ENCODE measurements at places on chromosomes 6 and 20.

GRCh38 chr6:65816991-65817390 is 110.0 kb upstream of the EYS start:
- no peak for DNase-seq

DNA sequence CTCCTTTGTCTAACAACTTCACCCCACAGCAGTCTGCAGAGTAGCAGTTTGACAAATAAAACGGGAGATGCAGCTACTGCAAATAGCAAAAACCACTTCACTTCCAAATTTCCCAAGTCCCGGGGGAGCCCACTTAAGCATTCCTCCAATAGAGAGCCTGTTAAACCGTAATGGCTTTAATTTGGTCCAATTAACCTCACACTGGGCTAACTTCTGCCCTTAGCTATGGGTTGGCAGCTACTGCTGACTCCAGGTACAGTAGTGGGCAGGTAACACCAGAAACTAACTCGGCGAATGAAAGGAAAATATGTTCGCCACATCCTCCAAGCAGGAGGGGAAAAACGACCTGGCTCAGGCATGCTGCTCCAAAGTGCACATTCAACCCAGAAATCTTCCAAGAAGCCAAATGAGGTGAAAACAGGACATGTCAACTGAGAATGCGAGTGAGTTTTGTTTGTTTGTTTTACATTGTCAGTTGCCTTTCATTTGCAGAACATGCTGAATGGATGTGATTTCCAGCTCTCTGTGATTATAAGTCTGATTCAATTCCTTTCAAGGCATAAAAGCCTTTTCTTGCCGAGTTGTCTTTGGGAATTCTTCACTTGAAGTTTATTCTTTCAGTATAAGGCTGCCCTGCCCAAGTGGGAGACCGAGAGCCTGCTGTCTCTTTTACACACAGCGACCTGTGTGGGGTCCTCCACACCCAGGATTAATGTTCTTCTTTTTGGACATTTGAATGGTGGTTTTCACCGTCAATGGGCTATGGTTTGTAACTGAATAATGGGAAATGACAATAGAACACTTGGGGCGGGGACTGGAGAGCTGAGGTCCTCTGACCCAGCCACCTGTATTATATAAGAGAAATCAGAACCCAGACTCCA is 117.3 kb upstream of the ARMC2 start:
- no peak for DNase-seq

DNA sequence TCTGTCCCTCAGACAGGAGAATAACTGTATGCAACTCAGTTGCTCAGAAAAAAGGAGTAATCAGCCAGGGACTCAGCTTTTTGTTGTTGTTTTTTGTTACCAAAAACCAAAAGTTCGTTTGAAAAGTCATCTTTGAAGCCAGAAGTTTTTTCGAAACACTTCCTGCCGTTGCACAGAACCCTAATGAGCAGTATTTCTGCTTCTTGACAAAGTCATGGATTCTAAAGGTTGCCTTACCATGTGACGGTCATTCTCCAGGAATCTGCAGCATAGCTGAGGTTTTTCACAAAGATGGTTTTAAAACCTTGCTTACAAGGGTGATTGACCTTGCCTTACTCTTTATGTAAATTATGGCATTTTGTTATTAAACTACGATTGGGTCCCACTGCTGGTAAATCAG is 1.9 kb downstream of the RAB32 start:
- DNase-seq: no peak

DNA sequence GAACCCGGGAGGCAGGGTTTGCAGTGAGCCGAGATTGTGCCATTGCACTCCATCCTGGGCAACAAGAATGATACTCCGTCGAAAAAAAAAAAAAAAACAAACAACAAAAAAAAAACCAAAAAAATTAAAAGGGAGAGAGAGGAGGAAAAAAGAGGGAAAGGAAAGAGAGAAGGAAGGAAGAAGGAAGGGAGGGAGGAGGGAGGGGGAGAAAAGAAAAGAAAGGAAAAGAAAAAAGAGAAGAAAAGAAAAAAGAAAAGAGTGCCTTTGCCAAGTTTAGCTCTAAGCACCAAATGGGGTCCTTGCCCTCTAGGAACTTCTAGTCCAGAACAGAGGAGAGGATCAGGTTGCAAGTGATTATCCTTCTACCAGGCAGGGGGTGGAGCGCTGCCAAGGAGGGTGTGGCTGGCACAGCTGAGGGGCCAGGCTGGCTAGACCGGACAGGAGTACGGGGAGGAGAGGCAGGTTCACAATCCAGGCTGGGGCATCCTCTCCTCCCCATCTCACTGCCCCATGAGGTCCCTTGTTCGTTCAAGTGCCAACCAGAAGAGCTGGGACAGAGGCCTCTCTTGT is 19.1 kb downstream of the GNAS start:
- no peak for DNase-seq

DNA sequence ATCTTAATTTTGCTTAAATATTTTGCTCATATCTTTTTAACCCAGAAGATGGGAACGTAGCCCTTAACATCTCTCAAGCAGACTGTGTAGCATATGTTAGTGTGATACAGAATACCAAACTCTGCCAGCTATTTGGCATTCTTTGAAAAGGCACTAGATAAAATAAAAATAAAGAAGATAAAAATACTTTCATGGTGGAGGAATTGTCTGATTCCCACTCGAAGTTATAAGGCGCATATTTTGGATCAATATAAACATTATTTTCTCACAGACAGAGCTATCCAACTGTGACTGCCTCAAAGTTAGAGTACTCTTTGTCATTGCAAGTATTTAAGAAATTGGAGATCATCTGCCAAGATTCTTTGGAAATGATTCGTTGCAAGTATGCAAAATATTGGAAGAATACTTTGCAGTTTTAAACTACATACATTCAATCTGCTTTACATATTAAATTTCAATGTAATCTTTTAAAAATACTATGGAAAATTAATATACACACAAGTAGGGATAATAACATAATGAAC is 10.8 kb upstream of the EEF1E1 start:
- DNase-seq: no peak

GRCh38 chr6:100818066-100818465 is 63.1 kb downstream of the ASCC3 start:
- no peak for DNase-seq

DNA sequence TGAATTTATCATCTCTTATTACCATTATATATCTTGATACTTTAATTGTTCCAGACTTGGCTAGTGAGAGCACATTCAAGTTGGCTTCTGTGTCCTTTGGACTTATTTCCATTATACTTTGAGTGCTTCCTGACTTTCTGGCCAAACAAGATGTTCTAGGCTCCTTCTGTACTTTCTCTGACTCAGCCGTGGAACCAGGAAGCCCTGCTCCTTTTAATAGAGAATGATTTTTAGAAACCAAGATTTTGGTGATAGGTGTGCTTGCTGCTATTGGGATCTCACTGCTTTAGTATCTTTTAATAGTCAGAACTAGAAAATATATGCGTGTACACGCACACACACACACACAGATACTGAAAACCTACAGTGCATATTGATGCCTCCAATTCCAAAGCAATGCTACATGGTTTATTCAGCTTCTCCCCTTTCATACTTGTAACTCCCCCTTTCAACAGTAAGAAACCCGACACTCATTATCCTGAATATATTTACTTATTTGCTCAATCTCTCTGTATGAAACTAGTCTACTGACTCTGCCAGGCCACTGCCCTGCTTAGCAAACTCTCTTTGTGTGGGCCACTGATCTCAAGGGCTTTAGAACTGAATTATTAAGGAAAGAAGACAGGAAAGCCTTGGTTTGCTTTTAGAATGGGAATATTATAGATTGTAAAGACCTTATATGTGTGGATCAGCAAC is 42.7 kb upstream of the EZR start:
- no peak for DNase-seq

- peak; percentile 59 for DNase-seq
Observed at GRCh38 chr6:118725944-118726343, 74.6 kb upstream of the CEP85L start.

DNA sequence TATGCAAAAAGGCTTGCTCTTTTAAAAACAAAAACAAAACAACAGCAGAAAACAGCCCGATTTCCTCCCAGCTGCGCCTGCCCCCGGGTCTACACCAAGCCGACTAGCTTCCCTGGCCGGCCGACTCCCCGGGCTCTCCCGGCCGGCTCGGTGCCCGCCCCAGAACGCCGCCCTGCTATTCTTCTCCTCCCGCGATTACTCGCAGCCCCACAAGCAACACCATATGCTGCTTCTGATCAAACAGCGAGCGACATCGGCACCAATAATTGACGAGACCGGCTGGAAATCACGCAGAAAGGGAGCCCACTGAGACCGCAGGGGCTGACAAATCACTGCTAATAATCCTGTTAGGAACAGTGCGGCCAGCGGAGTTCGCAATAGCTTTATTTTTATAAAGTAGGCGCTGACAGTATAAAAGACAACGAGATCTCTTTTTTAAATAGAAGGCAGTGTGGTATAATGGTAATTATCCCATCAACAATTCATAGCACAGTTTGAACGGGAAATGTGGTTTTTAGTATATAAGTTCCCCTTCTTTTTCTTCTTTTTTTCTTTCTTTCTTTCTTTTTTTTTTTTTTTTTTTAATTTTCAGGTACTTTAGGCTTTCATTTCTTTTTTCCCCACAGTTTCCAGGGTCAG is 3.3 kb downstream of the SIM1 start:
- no peak for DNase-seq

DNA sequence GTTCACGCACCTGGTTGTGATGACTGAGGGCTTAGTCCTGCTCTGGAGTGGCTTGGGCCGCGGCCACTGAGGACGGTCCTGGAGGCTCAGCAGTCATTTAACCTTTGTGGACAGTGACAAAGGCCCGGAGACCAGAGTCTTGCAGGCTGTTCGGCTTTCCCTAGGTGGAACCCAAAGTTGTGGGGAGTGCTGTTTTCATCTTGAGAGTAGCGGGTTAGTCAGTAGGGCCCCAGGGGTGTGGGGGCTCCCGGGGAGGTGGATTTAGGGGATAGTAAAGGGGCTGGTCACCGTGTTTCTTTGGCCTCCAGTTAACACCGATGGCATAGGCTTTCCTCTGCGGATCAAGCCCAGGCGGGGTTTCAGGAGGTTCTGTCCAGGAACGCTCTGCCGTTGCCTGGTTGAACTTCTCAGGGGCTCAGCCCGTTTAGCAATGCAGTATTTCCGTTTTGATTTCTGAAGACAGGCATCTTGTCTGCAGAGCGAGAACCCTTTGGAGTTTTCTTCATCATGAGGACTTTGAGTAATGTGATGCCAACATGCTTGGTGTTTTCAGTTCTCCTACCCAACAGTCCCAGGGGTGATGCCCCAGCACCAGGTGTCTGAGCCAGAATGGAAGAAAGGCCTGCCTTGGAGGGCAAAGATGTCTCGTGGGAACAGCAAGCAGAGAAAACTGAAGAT is 31.8 kb downstream of the ZNF831 start:
- DNase-seq: no peak

- no peak for DNase-seq
Observed at GRCh38 chr20:42309050-42309449, 690.9 kb upstream of the CHD6 start.

GRCh38 chr20:58598211-58599015 is 52.7 kb upstream of the STX16 start:
- DNase-seq: no peak

- no peak for DNase-seq
Observed at GRCh38 chr20:2183381-2183780, 81.8 kb downstream of the STK35 start.

- no peak for DNase-seq
Observed at GRCh38 chr6:103002282-103002681, 1608.8 kb downstream of the GRIK2 start.

DNA sequence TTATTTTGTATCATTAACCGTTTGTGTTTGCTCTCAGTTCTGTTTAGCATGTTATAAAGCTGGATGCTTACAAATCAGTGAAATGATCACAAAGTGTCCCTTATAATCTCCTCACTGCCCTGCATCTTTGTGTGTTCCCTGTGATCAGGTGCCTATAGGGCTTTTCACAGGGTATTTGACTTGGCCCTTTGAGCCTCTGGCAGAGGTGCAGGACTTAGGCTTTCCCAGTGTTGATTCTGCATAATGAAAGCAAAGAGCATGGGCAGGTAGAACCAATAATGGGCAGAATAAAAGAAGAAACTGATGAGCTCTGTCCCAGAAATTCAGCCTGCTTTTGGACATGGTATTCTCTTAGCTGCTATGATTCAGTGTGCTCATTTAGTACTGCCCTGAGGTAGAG is 16.9 kb upstream of the PBOV1 start:
- no peak for DNase-seq

GRCh38 chr6:96520171-96521115 is 1.2 kb upstream of the UFL1 start:
- DNase-seq: no peak

DNA sequence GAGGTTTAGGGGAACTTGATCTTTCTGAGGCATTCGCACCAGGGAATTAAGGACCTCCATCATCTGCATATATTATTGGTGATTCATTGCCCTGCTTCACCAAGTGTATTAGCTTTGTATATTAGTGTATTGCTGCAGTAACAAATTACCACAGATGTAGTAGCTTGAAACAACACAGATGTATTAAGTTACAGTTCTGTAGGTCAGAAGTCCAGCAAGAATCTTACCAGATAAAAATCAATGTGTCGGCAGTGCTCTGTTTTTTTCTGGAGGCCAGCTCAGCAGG is 65.8 kb downstream of the HMGN3 start:
- no peak for DNase-seq

DNA sequence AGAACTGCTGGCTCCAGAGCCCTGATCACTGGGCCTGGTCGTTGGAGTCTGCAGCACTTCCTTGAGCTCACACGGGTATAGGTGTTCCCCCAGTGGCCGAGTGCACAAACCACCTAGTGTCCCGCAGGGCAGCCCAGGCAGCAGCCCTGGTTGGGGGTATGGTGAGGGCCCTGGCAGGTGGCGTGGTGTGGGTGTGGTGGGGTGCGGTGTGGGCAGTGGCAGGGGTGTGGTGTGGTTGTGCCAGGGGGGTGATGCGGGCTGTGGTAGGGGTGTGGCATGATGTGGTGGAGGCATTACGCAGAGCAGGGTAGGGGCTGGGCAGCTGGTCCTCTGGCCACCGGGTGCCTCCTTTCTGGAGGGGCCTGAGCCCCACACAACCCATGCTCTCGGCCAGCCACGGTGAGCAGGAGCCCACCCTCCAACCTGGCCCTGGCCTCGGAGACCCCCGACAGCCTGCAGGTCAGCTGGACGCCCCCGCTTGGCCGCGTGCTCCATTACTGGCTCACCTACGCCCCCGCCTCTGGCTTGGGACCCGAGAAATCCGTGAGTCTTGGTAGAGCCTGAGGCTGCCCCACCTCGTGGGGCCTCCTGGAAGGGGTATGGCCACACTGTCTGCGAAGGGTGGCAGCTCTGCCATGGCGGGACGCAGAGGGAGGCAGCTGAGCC is 20.5 kb downstream of the COL20A1 start:
- DNase-seq: no peak

DNA sequence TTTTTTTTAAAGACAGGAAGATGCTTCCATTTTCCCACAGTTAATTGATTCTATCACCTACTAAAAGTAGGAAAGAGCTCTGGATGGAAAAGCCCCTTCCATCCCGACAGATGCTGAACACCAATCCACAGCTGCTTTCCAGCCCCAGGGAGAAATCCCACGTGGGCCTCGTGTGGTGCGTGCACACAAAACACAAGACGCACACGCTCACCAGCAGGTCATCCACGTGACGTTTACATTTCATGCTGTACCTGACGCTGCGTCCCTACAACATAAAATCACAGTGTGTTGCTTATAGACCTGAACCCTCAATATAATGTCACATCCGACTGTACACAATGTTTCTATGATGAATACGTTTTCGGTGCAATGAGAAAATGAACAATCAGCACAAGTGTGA is 50.2 kb upstream of the DACT2 start:
- no peak for DNase-seq

All from stimulated activated CD4-positive, alpha-beta T cell treated with anti-CD3 and anti-CD28 coated beads, Interleukin-12 subunit alpha, Interleukin-12 subunit beta, amount 100 ng/mL, for 48 hours (primary cell).